ENCODE measurements at places on chromosomes 4 and X.

DNA sequence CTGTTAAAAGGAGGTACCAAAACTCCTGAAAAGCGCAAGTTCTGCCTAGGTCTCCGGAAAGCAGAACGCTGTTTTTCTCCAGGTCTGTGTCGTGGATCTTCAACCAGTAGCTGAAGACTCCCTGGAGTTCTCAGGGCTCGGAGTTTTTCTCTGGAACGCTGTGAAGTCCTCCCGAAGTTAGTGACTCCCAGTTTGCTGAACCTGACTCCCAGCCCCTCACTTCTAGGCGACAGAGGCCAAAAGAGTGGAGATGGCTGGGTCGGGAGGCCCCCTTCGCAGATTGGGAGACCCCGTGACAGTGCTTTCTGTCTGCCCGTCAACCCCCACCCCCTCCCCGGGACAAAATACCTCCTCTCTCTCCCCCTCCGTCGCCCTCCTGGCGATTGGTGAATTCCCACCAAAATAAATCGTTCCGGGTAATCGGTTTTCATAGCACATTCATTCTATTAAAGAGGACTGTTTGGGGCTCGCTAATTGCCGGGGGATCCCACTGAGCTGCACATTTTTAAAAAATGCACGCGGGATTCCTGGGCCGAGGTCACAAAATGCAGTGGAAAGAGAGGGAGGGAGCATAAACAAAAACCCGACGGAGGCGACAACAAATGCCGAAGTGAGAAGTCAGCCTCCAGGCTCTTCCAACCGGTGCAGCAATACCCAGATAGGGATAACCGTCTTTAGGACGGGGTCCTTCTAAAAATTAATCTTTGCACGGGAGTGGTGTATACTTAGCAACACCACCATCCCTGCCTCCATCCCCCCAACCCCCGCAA lies 4.0 kb upstream of the MSX1 start:
- DNase-seq = no peak

GRCh38 chr4:153025406-153025805 lies 89.3 kb downstream of the FHDC1 start:
- DNase-seq = no peak

DNA sequence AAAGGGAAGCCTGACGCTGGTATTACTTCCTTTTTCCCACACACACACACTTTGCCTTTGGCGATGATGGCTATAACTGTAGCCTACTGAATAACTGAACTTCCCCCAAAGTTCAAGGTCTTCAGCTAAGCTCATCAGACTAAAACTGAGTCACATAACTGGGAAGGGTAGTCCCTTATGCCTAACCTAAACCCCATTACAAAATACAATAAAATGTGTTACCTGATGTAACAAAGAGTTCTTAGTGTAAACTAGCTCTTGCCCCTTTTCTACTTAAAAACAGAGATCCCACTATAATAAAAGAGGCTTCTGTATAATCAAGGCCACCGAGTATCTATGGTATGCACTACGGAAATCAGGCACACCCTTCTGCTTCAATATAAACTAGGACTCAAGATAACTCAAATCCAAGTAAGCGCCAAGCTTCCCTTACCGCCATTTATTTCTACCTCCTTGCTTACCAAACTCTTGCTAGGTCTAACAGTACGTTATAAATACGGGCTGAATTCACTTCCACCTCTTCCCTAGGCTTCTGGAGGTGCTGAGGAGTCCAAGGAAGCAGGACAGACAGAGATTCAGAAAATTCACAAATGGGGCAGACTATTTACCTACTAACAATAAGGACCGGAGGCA lies 2.4 kb downstream of the OTUD4 start:
- no peak for DNase-seq

DNA sequence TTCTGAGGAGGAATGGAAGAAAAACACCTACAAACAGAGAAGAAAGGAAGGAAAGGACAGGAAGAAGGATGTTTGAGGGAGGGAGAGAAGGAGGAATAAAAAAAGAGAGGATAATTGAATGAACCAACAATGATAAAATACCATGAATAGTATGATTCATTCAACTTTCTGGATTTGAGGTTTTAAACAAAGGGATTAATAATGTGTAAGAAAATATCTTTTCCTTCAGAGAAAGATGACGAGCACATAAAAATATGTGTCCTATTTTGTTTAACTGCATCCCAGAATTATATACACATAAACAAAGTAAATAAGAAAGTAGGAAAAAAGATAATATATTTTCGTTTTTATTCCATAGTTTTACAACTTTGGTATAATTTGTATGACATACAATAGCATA lies 1380.4 kb downstream of the STIM2 start:
- DNase-seq = no peak

DNA sequence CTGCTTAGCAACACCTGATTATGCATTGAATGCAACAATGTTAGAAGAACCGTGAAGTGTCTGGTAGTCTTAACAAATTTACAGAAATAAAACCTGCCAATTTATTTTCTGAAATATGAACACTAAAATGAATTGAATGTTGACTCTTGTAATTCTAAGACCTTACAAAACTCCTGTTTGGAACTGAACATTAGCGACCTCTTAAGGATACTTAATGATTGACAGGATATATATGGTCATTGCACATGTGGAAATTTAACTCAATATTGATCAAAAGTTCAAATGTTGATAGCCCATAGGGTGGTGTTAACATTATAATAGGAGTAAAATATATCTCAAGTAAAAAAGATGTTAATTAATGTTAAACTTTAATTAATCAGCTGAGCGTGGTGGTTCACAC lies 79.1 kb downstream of the TECRL start:
- DNase-seq = no peak

- DNase-seq = no peak
Measured at GRCh38 chrX:48957477-48957826, at the start of gene OTUD5. TSS of gene OTUD5 (minus strand) at chrX:48957607. CDS start at chrX:48957570, 37 bp downstream.

GRCh38 chrX:68919707-68920106 lies 90.9 kb downstream of the EFNB1 start:
- no peak for DNase-seq

DNA sequence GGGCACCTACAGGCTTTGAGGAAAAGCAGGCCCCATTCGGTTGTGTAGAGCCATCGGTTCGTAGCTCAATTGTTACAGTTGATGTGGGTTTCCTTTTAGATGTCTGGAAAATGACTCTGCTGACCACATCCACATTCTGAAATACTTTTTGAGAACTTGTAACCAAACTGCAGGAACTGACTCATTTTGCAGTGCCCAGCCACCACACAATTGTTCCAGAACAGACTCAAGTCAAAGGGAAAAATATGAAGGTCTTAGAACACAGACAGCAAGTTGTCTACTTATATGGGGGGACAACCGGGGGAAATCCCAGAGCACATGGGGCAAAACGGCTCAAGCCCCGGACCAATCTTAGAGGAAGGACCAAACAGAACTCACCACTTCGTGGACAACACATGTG lies 557.6 kb upstream of the DIPK2B start:
- no peak for DNase-seq

DNA sequence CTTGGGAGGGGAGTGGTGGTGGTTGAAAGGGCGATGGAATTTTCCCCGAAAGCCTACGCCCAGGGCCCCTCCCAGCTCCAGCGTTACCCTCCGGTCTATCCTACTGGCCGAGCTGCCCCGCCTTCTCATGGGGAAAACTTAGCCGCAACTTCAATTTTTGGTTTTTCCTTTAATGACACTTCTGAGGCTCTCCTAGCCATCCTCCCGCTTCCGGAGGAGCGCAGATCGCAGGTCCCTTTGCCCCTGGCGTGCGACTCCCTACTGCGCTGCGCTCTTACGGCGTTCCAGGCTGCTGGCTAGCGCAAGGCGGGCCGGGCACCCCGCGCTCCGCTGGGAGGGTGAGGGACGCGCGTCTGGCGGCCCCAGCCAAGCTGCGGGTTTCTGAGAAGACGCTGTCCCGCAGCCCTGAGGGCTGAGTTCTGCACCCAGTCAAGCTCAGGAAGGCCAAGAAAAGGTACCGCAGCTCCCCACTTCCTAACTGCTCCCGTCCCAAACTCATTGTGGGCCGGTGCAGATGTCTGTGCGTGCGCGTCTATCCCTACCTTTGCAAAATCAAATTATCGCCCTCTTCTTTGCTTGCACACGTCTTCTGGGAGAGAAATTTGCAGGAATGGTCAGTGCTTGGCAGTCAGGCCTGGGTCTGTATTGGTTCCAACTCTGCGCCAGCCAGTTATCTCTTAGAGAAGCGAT lies 533 bp downstream of the IL15 start:
- no peak for DNase-seq

GRCh38 chr4:32519060-32519459 lies 1798.9 kb downstream of the PCDH7 start:
- DNase-seq = no peak

DNA sequence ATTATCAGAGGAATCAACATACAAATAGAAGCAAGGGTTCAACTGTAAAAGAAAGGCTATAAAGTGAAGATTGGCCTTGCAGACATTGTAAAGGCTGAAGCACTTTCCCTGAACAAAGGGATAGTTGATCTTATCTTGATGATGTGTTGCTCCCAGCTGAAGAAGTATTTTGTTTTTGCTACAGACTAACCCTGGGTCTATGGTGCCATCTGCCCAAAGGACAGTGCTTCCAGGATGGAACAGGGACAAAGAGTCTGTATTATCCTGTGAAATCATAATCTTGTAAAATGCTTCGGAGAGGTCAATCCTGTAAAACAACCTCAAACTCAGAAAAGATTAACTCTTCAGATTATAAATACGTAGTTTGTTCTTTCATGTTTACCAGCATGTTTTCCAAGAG lies 251.7 kb upstream of the ANKRD50 start:
- no peak for DNase-seq

DNA sequence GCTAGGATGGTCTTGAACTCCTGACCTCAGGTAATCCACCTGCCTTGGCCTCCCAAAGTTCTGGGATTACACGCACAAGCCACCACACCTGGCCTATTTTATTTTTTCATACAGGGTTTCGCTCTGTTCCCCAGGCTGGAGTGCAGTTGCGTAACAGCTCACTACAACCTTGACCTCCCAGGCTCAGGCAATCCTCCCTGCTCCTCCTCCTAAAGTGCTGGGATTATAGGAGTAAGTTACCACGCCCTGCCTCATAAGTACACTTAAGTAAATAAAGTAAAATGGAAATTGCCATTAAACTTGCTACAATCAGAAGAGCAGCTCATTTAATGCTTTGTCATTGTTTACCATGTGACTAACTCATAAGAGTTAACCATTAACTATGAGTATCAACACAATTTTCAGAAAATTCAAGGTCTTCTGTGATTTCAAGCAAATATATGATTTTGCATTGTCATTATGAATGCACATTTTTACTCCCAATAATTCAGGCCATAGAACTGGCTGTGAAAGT lies 12.3 kb downstream of the UGDH start:
- no peak for DNase-seq

DNA sequence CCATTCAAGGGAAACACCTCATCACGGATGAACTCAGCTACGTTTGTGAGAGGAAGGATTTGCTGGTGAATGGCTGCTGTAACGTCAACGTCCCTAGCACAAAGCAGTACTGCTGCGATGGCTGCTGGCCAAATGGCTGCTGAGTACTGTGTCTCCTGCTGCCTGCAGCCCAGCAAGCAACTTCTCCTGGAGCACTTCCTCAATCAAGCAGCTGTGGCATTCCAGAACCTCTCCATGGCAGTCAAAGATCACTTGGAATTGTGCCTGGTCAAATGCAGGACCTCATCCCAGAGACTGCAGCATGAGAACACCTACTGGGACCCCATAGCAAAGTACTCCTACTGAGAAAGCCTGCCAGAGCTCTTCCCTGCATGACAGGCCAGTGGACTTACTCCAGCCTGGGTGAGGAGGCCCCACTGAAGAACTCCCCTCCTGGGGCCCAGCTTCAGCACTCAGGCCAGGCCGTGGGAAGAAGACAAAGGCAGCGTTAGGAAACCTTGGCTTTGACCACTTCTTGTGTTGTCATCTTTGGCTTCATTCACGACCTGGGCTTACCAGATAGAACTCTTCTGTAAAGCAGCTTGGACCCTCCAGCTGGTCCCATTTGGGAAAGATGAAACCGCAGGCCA lies 244.3 kb downstream of the RBMX2 start:
- no peak for DNase-seq

DNA sequence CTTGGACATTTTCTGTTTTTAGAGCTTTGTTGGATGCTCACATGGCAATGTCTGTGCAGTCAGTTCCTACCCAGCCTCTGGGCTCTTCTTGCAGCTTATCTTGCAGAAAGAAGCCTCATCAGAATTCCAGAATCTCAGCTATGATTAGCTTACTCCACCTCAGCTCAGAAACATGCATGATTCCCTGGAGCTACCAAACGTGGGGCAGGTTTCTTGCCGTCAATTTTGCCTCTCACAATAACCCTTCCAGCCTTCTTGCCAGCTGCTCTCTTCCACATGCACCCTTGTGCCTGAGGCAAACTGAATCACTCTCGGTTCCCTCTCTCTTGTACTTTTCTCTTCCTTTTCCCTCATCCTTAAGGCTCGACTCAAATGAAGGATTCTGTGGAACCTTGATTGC lies 141.4 kb downstream of the PTTG2 start:
- DNase-seq = no peak

GRCh38 chr4:37595875-37596680 lies 90.1 kb downstream of the RELL1 start:
- no peak for DNase-seq

DNA sequence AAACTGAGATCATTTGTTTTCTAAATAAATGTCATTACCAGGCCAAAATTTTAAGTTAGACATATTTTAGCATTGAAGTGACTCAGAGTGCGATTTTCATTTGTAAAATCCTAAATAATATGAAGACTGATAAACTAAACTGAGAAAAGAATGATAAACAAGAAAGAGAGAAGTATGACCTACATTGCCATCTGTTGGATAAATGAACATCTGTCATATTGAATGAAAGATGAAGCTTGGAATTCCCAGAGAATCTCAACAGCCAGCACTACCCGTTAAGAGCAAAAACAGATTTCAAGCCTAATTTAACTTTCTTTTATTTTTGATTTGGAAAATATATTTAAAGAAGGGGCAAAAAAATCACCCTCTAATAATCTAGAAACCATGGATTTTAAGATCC lies 591.0 kb upstream of the ATOH1 start:
- DNase-seq = peak; percentile 75

- no peak for DNase-seq
Measured at GRCh38 chr4:184937745-184938144, 80.5 kb upstream of the HELT start.

GRCh38 chr4:124867536-124867935 lies 155.0 kb upstream of the ANKRD50 start:
- no peak for DNase-seq

GRCh38 chrX:29952016-29952415 lies 263.3 kb upstream of the MAGEB2 start:
- DNase-seq = no peak

DNA sequence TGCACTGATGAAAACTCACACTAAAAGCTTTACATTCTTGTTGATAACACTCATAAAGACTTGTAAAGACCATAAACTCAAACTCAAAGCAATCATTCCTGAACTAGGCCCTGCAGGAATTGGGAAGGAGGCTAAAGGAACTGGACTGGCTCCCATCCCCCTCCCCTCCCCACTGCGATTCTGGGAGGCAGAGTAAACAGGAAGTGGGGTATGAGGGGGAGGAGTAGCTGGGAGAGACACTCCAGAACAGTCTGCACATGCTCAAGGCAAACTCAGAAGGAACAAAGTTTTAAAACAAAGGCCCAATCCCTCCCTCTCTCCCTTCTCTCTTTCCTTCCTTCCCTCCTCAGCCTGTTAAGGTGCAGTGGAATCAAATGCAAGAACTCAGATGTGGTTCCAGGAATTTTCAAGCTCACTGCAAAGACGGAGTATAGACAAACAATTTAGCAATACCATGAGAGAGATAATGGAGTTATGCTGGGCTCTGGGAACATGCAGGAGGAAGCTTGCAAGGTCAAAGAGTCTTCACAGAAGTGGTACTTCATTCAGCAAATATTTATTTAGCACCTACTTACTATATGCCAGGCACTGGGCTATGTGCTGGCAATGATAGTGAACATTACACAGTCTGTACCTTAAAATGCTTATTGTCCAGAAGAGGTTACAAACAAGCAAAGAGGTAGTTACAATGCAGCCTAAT lies 15.9 kb downstream of the MID1IP1 start:
- no peak for DNase-seq

All from DMS 273 treated with DMSO at 0.1 percent for 48 hours (cell line).